ENCODE measurements at places on chromosomes 11 and 22. TPM values are rescaled to one million over a fixed set of nuclear protein-coding genes. Genes with fewer than 3 reads are reported as not detected.
A peak's percentile ranks its signal among the peaks of the same experiment; 100 is the strongest.

CYP2D6 gene
- 8.8 TPM for total RNA-seq

PIWIL4 gene
- total RNA-seq = 2.0 TPM

GGTLC2 gene
- total RNA-seq = not detected

CHST1 gene
- not detected for total RNA-seq

KDM4E gene
- not detected for total RNA-seq

DYNC2H1 gene
- 3.1 TPM for total RNA-seq

MYEOV gene
- total RNA-seq = 0.22 TPM

DNA sequence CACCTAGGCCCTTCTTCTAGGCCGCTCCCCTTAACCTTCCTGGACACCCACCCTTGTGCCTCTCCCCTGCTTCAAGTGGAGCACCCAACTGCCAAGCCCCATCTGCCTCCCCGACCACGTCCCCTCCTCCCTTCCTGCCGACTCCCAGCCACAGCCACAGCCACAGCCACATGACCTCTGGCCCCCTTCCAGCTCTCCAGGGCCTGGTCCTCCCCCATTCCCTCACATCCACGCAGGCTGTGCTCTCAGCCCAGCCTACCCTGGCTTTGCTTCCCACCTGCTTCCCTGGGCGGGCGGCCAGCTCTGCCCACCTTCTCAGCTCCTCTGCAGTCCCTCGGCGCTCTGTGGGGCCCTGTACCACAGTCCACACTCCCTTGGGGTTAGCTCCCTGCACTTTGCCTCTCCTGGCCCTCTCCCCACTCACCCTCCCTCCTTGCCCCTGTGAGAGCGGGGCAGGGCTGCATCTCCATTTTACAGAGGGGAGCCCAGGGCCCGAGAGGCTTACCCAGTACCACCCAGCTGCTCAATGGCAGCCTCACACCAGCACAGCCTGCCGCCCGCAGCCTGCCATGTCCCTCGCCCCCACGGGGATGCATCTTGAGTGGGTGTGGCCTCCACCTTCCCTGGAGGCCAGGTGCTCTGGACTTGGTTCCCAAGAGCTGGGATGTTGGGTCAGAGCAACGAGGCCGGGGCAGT lies 20.3 kb downstream of the PARVG start:
- H3K27ac ChIP-seq = no peak overlapping the region
- DNase-seq = no peak
- H3K27me3 ChIP-seq = no peaks in the 10 kb centered on the region
- peaks cover 31% of the 10 kb centered on the region for H3K36me3 ChIP-seq
- H3K4me1 ChIP-seq = no peaks in the 10 kb centered on the region
- no peak overlapping the region for H3K4me3 ChIP-seq

DNA sequence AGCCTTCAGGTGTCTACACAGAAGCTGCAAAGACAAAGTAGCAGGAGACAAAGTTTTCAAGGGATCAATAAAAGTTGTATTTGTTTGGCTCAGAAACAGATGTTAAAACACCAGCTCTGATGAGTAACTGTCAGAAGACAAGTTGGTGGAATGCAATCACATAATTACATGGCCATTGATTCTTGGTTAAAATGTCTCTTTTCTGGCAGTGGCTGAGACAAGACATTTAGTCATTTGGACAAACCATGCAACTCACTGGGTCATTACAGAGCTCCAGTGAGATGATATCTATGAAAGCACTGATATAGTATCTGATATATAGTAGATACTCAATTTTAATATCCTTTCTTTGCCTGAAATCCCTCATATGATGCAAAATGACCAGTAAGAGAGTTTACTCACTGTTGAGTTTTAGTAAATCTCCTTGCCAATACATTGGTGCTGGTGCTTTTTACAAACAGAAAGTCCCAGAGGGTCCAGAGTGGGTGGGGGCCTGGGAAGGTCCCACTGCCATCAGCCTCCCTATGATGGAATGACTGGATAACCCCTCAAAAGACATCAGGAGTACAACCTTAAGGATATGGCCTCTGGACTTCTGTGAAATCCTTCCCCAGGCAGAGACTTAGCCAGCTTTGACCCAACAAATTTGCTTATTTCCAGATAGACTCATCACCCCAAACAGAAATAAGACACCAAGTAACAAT lies 95.0 kb downstream of the SLC1A2 start:
- H3K4me3 ChIP-seq = no peak overlapping the region
- H3K27me3 ChIP-seq = no peaks in the 10 kb centered on the region
- no peak for DNase-seq
- H3K36me3 ChIP-seq = no peaks in the 10 kb centered on the region

DNA sequence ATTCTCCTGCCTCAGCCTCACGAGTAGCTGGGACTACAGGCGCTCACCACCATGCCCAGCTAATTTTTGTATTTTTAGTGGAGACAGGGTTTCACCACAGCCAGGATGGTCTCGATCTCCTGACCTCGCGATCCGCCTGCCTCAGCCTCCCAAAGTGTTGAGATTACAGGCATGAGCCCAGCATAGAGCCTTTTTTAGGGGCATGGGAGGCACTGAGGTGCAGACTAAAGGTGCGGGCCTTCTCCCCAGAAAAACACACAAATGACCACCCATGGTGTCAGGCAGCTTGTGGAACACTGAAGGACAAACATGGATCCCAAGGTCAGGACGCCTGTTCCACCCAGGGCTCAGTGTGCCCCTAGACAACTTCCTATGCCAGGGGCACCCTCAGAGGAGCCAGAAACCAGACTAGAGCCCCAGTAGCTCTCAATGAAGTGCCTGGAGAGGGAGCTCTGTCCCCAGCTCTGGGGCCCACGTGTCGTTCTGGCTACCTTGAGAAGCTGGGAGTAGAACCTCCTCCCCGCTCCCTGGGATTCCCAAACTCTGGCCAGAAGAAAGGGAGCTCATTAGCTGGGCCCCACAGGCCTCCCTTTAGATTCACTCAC lies 21.2 kb upstream of the CD5 start:
- H3K36me3 ChIP-seq = no peaks in the 10 kb centered on the region
- no peaks in the 10 kb centered on the region for H3K27me3 ChIP-seq
- no peak for DNase-seq
- no peak overlapping the region for H3K4me3 ChIP-seq
- peak overlapping the region; percentile 89 for H3K27ac ChIP-seq

DNA sequence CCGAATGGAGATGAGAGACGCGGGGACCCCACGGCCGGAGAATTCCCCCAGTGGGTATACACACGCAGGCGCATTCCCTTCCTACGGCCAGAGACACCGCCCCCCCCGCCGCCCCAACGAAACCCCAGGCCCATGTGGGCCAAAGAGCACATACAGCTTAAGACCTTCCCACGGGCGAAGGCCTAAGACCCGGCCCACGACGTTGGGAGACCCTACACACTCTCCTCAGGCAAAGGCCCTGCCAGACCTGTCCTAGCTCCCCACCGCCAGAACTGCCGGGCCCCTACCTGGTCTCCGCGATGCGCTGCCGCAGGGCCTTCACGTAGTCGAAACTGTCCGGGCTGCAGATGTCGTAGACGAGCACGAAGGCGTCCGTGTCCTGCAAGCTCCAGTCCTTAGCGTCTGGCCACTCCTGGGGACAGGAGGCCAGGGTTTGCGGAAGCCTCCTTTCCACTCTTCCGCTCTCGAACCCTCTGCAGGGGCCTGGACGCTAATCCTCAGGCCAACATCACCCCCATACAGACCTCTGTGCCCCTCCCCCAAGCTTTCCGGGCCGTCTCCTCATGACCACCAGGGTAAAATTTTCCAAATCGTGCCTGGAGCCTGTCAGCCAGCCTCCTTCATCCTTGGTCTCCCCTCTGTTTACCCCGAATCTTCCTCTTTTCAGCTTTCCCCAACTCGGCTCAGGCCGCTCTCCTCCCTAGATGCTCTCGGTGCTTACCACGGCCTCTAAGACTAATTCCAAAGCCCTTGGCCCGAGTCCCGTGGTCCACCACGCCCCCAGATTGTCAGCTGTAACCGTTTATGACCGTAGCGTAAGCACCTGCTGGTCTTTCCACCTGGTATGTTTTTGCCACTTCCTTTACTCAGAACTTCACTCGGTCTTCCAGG lies 1.7 kb downstream of the RASL10A start:
- H3K27me3 ChIP-seq = peaks cover 72% of the 10 kb centered on the region
- no peak for DNase-seq
- no peak overlapping the region for H3K4me3 ChIP-seq
- H3K27ac ChIP-seq = no peak overlapping the region

GRCh38 chr11:68386331-68386978 lies 74.1 kb downstream of the LRP5 start:
- peaks cover 6% of the 10 kb centered on the region for H3K36me3 ChIP-seq
- no peaks in the 10 kb centered on the region for H3K4me1 ChIP-seq
- no peaks in the 10 kb centered on the region for H3K27me3 ChIP-seq
- H3K4me3 ChIP-seq = no peak overlapping the region
- no peak overlapping the region for H3K27ac ChIP-seq
- DNase-seq = no peak

DNA sequence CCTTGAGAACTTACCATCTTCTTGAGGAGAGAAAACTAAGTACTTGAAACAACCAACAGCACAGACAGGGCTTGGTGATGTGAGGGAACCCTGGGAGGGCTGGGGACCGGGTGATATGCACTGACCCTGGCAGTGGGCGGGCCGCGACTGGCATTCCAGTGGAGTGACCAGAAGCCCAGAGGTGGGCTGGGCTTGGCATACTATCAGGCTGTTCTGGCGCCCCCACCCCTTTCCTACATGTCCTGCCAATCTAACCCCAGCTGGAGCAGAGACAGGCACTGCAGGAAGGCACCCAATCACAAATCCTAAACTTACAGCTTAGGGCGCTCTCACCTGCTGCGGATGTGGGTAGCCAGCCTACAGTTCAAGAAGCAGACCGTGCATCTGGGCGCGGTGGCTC lies 54.0 kb upstream of the GCAT start:
- no peaks in the 10 kb centered on the region for H3K27me3 ChIP-seq
- DNase-seq = no peak
- peaks cover 8% of the 10 kb centered on the region for H3K4me1 ChIP-seq
- H3K27ac ChIP-seq = no peak overlapping the region

- H3K4me1 ChIP-seq = no peaks in the 10 kb centered on the region
- DNase-seq = no peak
- peaks cover 12% of the 10 kb centered on the region for H3K27me3 ChIP-seq
- H3K4me3 ChIP-seq = no peak overlapping the region
Measured at GRCh38 chr11:19380375-19380774, 139.6 kb upstream of the E2F8 start.

DNA sequence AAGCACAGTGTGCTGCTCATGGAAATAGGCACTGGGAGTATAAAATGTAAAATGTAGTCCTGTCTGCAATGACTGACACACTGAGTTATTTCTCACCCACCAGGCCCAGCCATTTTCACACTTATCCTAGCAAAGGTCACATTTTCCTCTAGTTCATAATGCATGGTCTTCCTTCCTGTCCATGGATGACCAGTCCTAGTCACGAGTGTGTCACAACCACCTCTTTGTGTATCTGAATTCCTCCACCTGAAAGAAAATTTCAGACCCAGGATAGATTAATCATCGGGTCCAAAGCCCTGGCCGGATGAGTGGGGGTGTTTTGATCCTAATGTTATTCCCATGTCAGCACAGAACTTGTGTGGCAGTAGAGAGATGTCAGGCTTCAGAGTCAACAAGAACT lies at the start of gene MRGPRX4:
TSS of gene MRGPRX4 (plus strand) at position 172 of the 400 bp plus-strand sequence. CDS start 420 bp downstream, outside the sequence.
- H3K36me3 ChIP-seq = no peaks in the 10 kb centered on the region
- H3K4me3 ChIP-seq = no peak within 1 kb of the TSS
- H3K27ac ChIP-seq = no peak within 1 kb of the TSS
- DNase-seq = no peak
- H3K4me1 ChIP-seq = no peaks in the 10 kb centered on the region

GRCh38 chr11:84144531-84144930 lies 858.4 kb upstream of the CCDC90B start:
- H3K4me1 ChIP-seq = no peaks in the 10 kb centered on the region
- no peak overlapping the region for H3K4me3 ChIP-seq
- no peak for DNase-seq
- H3K36me3 ChIP-seq = no peaks in the 10 kb centered on the region
- no peak overlapping the region for H3K27ac ChIP-seq
- no peaks in the 10 kb centered on the region for H3K27me3 ChIP-seq

- no peaks in the 10 kb centered on the region for H3K4me1 ChIP-seq
- H3K27me3 ChIP-seq = no peaks in the 10 kb centered on the region
- no peak overlapping the region for H3K4me3 ChIP-seq
- H3K27ac ChIP-seq = no peak overlapping the region
Measured at GRCh38 chr11:42225664-42226063, 766.2 kb upstream of the LRRC4C start.

DNA sequence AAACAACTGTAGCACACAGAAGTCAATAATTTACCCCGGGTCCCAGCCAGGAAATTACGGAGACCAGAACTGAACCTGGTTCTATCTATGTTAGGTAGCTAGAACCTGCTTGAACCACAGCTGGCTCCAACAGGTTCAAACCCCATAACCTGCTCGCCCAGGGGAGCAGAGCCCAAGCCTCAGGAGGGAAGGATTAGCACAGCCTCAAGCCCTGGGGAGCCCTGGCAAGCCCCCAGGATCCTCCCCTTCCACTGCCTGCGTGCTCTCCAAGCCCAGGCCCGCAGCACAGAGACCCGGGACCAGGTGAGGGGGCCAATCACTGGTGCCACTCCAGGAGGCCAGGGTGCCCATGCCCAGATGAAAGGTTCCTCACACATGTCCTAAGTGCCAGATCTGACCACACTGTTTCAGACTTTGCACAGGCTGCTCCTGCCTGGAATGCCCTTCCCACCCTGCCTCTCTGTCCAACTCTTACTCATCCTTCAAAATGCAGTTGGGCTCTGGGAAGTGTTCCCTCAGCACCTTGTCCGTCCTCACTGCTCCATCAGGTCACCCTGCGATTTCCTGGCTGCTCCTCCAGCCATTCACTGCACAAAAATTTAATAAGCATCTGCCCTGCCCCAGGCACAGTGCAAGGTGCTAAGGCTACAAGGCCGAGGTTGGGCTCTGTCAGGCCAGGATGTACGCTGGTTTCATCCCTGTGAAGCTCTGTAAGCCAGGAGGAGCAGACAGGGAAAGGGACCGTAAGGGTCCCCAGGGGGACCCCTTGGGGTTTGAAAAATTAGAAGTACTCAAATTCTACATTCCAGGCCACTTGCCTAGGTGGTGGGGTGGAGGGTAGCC lies 32.2 kb downstream of the ARRB1 start:
- no peak overlapping the region for H3K27ac ChIP-seq
- H3K36me3 ChIP-seq = peaks cover 9% of the 10 kb centered on the region
- peaks cover 15% of the 10 kb centered on the region for H3K4me1 ChIP-seq
- H3K27me3 ChIP-seq = no peaks in the 10 kb centered on the region
- no peak for DNase-seq
- H3K4me3 ChIP-seq = no peak overlapping the region

GRCh38 chr11:17552392-17553248 lies 5.6 kb downstream of the OTOG start:
- H3K27ac ChIP-seq = no peak overlapping the region
- no peak overlapping the region for H3K4me3 ChIP-seq
- no peaks in the 10 kb centered on the region for H3K27me3 ChIP-seq
- no peak for DNase-seq
- no peaks in the 10 kb centered on the region for H3K36me3 ChIP-seq

GRCh38 chr11:125315079-125315740 lies 150.7 kb downstream of the PKNOX2 start:
- H3K4me3 ChIP-seq = no peak overlapping the region
- H3K27me3 ChIP-seq = no peaks in the 10 kb centered on the region
- H3K36me3 ChIP-seq = no peaks in the 10 kb centered on the region

GRCh38 chr11:69703768-69704507 lies at the start of gene FGF19:
FGF19 (minus strand) TSS chr11:69704022; CDS start chr11:69703876, 146 bp downstream.
- DNase-seq = no peak
- H3K4me1 ChIP-seq = no peaks in the 10 kb centered on the region
- H3K36me3 ChIP-seq = no peaks in the 10 kb centered on the region

GRCh38 chr11:11217929-11218628 lies 135.0 kb downstream of the CSNK2A3 start:
- no peak overlapping the region for H3K4me3 ChIP-seq
- no peak overlapping the region for H3K27ac ChIP-seq
- no peaks in the 10 kb centered on the region for H3K4me1 ChIP-seq
- H3K36me3 ChIP-seq = no peaks in the 10 kb centered on the region
- DNase-seq = no peak
- H3K27me3 ChIP-seq = no peaks in the 10 kb centered on the region

Data from T-cell (primary cell).